ENCODE measurements at places on chromosomes 7 and 10.
A peak's percentile ranks its signal among the peaks of the same experiment; 100 is the strongest.

GRCh38 chr10:111200505-111201186, 123.8 kb downstream of the ADRA2A start:
- peak; percentile 3 for DNase-seq

DNA sequence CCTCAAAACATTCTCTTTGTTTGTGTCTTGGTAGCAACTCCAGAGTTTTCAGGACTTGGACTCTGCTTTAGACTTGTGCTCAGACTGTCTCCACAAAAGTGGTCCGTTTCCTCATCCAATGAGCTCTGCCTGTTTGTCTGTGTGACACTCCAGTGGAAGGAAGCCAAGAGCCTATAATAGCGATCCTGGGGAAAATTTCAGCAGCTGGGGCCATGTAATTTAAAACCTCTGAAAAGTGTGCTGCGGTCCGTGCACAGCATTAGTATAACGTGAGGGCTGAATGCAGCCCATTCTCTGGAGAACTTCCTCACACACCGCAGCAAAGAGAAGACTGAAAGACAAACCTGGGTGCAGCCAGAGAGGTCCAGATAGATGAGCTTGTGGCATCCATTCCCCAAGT, at the start of gene LRRC17:
Gene LRRC17, plus strand, starts transcription at position 259 of the 400 bp plus-strand sequence. CDS start 20,914 bp downstream, outside the sequence.
- peak; percentile 95 for DNase-seq

DNA sequence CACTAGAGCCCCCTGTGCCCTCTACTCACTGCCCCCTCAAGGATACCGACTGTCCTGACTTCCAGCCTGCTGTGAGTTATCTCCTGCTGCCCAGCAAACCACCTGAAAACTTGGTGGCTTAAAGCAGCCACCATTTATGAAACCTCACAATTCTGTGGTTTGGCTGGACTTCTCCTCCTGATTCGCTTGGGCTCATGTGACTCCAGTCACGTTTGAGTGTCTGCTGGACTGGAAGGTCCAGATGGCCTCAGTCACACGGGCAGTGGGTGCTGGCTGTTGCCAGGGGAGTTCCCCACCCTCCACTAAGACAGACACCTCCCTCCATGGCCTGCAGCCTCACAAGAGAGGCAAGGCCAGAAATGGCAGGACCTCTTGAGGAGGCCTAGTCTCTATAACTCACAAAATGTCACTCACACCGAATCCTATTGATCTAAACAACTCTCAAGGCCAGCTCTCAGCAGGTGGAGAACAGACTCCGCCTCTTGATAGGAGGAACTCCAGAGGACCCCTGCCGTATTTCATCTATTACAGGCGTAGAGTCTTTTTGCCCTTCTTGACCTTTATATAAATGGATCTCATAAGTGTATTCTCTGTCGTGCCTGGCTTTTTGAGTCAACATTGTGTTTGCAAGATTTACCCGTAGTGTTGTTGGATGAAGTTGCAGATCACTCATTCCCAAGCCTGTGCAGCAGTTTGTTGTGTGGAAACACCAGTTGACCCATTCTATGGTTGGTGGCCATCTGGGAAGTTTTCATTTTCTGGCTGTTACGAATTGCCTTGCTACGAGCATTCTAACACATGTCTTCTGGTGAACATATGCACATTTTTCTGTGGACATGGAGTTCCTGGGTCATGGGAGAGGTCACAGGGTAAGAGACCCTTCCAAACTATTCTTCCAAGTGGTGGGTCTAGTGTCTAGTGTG, 48.3 kb downstream of the ZMIZ1 start:
- no peak for DNase-seq

- no peak for DNase-seq
Measured at GRCh38 chr10:8026349-8027259, 27.9 kb upstream of the GATA3 start.

DNA sequence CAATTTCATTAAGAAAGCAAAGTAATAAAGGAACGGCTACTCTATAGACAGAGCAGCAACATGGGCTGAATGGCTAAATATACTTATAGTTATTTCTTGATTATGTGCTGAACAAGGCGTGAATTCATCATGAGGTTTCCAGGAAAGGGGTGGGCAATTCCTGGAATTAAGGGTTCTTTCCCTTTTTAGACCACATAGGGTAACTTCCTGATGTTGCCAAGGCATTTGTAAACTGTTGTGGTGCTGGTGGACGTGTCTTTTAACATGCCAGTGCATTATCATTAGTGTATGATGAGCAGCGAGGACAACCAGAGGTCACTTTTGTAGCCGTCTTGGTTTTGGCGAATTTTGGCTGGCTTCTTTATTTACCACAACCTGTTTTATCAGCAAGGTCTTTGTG, 28.5 kb upstream of the ZMYND11 start:
- no peak for DNase-seq

GRCh38 chr7:684416-684815, 42.1 kb upstream of the DNAAF5 start:
- no peak for DNase-seq

All from NCI-H2171 (cell line).